ENCODE measurements at places on chromosomes 7 and 10.

DNA sequence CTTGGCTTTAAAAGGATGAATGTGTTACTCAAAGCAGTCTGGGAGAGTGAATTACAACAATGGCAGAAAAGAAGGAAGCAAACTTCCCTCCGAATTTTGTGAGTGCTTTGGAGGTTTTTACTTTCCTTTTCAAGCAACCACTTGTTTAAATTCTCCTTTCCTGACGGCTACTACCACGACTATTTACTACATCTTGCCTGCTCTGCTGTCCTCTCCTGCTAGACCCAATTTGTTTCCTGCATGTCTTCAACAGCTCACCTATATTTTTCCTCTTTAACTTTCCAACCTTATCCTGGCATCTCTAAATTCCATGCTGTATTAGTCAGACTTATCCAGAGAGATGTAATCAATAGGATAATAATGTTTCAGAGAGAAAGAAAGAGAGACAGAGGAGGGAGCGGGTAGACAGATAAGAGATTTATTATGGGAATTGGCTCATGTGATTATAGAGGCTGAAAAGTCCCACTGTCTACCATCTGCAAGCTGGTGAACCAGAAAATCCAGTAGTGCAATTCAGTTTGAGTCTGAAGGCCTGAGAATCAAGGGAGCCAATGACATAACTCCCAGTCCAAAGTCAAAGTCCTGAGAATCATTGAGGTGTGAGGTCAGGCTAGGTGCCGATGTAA is 42.8 kb upstream of the SLC13A1 start:
- no peak for DNase-seq

DNA sequence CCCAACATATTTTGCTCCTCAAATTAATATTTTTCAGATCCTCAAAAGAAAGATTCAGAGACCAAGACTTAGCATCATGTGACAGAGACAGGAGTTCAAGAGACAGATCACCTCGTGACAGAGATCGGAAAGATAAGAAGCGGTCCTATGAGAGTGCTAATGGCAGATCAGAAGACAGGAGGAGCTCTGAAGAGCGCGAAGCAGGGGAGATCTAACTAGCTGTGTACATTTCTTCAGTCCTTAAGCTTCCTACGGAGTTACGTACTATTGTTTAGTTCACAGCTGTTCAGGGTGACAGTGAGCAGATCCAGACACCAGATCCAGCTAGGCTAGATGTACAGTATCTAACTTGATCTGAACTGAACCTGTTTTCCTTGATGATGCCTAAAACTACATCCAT is 61.3 kb downstream of the KLRG2 start:
- no peak for DNase-seq

- DNase-seq = no peak
Measured at GRCh38 chr7:134993877-134994456, 7.7 kb downstream of the AGBL3 start.

GRCh38 chr10:125105706-125106255 is 54.6 kb downstream of the CTBP2 start:
- DNase-seq = peak; percentile 22

DNA sequence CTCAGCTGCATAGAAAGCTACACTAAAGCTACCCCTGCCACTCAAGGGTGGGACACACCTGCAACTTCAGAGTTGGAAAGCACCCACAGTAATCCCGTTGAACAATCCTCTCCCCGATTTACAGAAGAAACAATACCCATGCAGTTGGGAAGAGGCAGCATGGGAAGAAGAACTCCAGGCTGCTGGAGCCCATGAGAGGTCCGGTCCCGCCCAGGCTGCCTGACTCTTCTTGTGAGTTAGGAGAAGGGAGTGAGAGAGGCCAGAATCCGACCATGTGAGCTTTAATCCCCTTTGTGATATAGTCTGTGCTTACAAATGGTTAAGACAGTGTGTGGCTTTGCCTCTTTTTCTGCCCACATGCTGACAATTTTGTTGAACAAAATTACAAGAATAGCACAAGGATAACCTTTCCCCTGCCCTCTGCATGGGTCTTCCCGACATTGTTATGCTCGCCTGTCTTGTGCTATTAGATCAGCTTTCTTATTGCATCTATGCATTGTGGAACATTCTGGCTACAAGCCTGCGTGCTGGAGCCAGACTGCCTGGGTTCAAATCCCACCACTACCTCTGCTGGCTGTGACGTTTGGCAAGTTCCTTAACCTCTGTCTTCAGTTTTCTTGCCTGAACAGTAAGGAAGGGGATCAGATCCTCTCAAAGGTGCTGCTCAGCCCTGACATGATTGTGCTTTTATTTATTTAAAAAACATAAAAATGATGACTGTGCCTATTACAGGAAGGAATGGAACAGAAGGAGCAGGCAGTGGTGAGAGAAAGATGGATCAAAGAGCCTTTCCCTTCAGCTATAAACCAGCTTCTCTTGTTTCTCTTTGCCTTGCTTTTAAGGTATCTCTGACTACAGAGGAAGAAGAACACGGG is 56.0 kb downstream of the BPGM start:
- no peak for DNase-seq

DNA sequence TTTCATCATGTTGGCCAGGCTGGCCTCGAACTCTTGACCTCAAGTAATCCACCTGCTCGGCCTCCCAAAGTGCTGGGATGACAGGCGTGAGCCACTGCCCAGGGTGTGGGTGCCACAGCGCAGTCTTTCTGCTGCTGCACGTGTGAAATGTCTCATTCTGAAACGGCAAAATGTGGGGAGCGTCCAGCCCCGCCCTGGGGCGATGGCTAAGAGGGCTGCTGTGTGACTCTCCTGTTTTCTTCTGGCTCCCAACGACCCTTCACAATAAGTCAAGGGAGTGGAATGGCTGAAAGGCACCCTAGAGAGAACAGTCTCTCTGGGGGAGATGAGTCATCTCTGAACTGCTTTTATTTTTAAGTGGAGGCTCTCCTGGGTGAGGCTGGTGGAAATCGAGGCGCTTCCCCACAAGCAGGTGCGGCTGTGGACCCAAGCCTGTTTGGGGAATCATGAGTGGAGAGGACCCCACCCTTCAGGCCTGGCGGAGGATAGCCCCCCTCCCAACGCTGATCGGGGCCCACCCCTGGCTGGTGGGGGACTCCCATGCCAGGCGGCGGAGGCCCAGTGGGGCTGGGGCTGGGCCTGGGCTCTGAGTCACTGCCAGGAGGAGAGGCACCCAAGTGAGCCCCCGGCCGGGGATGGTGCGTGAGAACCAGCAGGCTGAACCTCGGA is 18.0 kb downstream of the ADAP1 start:
- no peak for DNase-seq

DNA sequence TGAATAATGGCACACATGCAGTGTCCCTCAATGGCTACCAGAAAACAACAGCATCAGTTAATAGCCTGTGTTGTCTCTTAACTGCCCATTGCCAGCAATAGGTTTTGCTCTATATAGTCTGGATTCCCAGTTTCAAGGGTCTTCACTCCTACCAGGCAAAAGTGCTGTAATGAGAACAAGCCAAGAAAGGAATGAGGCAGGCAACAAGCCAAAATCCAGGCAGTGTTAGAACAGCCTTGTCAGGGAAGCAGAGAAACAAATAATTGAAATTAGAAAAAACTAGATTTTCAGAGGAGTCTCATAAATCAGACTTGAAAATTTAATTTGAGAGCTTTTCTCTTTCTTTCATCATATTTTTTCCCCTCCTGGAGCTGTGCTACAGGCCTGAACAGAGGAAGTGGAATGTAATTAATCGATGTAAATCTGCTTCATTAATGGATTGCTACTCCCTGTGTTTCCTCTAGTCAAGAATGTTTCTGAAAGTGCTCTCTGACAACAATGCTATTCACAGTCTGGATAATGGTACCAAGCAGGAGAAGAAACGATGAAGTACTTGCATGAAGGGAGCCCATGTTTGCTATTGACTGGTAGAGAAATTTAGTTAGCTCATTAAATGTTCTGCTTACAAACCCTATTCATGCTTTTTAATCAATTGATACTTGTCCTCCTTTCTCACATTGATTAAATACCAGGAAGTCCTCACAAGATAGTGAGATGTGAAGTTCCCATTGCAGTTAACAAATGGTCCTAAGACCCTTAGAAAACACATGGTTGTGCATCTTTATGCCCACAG is 202.0 kb upstream of the LRRTM3 start:
- no peak for DNase-seq

GRCh38 chr7:128902761-128903585 is 7.5 kb downstream of the KCP start:
- no peak for DNase-seq

DNA sequence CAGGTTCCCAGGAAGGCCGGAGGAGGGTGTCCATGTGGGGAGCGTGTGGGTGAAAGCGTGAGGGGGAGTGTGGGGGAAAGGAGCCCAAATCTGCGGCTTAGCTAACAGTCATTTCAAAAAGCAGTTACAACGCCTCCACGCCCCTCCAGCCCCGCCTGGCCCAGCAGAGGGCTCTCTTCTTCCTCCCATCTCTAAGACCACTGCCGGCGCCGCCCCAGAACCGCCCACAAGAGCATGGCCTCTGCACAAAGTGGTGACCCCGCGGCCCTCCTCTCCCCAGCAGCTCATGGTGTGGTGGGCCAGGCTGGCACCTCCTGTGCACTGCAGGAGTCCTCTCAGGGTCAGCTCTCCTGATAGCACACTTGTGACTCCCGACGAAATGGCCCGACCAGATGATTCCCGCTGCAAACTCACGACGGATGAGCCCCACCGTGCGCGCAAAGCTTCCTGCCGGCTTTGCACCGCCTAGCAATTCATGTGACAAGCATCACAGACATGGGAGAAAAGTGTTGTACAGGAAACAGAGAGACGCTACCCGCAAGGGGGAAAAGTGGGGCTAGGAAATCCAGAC is 12.4 kb upstream of the HUS1 start:
- DNase-seq = peak; percentile 80

GRCh38 chr7:98687111-98687751 is 70.1 kb downstream of the NPTX2 start:
- DNase-seq = no peak

DNA sequence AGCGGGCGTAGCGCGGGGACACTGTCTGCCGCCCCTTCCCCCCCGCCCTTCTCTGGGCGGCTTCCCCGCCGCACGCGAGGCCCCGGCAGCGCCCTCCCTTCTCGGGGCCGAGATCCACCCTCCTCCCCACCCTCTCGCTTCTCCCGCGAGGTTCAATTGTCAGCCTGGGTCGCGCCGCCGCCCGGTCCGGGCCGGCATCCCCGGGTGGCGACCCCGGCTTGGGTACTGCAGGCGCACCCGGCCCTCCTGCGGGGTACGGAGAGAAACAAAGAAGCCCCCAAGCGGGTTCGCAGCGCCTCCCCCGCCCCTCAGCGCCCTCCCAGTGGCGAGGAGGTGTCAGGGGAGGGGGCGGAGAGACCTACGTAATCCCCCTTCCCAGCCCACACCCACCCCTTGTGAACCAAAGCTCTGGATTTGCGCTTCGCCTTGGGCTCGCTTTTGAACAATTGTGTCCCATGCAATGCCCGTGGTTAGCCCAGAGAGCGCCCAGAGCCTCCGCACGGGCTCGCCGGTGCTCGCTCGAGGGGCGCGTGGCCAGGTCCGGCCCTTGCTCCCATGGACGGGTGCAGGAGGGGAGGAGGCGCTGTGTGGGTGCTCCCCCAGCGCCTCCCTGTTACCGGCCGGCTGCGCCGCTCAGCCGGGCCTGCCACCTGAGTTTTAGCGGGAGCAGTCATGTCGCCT is 634 bp downstream of the HECW1 start:
- DNase-seq = peak; percentile 47

GRCh38 chr7:101251871-101252659 is 7.2 kb upstream of the FIS1 start:
- DNase-seq = peak; percentile 97

DNA sequence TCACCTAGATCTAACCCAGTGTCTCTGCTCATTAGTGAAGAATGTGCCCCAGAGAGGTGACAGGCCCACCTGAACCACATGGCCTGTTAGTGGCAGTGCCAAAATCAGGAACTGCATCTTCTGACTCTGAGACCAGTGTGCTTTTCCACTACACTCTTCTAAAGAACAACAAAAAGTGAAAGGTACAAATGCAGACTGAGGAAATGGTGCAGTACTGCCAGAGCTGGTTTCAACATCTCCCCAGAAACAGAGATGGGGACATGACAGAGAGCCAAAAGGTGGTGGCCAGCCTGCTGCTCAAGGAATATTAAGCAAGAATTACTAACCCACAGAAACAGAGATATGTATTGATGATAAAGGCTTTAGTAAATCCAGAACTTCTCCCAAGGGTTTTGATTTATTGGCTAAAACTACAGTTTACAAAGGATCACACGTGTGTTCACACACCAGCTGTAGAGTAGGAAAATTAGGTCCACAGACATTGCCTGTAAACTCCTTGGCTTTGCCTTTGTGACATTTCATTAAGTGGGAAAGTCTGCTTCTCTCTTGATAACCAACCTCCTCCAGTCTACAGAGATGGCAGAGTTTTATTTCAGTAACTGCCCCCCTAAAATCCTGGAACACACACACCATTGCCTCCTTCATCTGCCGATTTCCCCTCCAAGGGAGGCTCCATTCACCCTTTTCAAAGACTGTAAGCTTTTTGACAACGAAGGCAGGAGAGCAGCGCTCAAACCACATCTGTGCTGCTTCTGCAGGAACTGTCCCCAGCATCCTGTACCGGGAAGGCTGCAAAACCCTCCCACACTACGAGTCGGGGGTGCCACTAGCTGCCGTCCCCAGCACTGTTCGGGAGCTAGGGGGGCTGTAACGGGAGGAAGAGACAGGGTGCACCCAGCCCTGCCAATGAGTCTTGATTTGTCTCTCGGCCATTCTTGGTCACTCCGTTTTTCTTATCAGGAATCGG is 29.8 kb downstream of the GSDME start:
- DNase-seq = no peak
